ENCODE measurements at places on chromosomes 2 and 18. TPM values are rescaled to one million over a fixed set of nuclear protein-coding genes. Genes with fewer than 3 reads are reported as not detected.

The PPP1R1C gene
- 1.6 TPM for polyA plus RNA-seq

GRCh38 chr2:121333834-121334558 lies 49.0 kb upstream of the TFCP2L1 start:
- H3K27ac ChIP-seq = no peak overlapping the region
- no peaks in the 10 kb centered on the region for H3K4me1 ChIP-seq
- no peaks in the 10 kb centered on the region for H3K27me3 ChIP-seq
- no peak overlapping the region for H3K4me3 ChIP-seq
- DNase-seq = peak; percentile 23
- H3K36me3 ChIP-seq = peaks cover 3% of the 10 kb centered on the region

- DNase-seq = no peak
- no peaks in the 10 kb centered on the region for H3K36me3 ChIP-seq
- H3K4me1 ChIP-seq = no peaks in the 10 kb centered on the region
- no peak overlapping the region for H3K27ac ChIP-seq
- H3K27me3 ChIP-seq = no peaks in the 10 kb centered on the region
- no peak overlapping the region for H3K4me3 ChIP-seq
These were observed 116.9 kb upstream of the FANCL start for GRCh38 chr2:58358026-58358425.

DNA sequence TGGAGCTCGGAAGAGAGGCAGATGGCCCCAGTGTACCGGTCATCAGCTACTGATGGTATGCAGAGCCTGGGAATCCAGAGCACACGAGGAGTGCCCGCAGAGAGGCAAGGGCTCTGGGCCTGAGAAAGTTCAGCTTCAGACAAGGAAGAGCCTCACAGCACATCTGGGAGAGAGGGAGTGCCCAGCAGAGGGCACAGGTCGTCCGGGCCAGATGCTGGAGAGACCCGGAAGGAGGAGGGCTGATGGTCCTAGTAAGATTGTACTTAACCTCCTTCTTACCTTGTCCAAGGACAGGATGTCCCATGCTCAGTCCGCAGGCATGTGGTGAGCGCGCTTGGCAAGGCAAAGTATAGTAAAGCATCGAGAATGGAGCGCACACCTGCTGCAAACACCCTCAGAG lies 24.4 kb upstream of the CHMP1B start:
- H3K4me1 ChIP-seq = no peaks in the 10 kb centered on the region
- H3K27me3 ChIP-seq = no peaks in the 10 kb centered on the region
- no peak for DNase-seq
- no peak overlapping the region for H3K4me3 ChIP-seq
- H3K36me3 ChIP-seq = no peaks in the 10 kb centered on the region
- H3K27ac ChIP-seq = no peak overlapping the region

DNA sequence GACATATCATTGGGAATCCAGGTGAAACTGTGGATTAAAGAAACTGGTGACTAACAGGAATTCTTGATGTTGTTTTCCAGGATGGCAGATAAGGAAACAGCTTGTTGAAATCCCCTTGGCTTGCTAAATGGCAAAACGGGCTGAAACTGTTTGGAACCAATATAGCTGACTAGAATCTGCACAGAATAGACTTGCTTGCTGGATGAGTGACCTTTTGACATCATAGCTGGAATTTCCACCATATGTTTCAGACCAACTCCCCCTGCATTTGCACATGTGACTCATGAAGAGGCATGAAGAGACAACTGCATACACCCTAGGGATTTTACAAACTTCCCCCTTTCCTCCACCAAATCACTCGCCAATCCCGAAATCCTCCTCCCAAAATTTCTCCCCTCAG lies 87.7 kb upstream of the LYPD1 start:
- H3K27me3 ChIP-seq = no peaks in the 10 kb centered on the region
- H3K27ac ChIP-seq = no peak overlapping the region
- H3K4me1 ChIP-seq = no peaks in the 10 kb centered on the region
- DNase-seq = no peak

DNA sequence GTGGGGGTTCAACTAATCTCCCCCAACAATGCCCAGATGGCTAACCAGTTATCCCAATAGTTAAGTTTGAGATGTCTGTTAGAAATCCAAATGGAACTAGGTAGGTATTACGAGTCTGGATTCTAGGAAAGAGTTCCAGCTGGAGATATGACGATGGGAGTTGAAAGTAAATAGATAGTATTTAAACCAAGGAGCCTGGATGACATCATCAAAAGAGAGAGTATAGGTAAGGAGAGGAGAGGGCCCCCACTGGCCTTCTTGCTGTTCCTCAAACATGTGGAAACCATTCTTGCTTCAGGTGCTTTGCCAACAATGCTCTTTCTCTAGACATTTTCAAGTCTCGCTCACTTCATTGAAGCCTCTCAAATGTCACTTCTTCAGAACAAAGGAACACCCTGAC lies 26.0 kb upstream of the PAIP2B start:
- no peaks in the 10 kb centered on the region for H3K4me1 ChIP-seq
- DNase-seq = no peak
- H3K4me3 ChIP-seq = no peak overlapping the region
- H3K27ac ChIP-seq = no peak overlapping the region

DNA sequence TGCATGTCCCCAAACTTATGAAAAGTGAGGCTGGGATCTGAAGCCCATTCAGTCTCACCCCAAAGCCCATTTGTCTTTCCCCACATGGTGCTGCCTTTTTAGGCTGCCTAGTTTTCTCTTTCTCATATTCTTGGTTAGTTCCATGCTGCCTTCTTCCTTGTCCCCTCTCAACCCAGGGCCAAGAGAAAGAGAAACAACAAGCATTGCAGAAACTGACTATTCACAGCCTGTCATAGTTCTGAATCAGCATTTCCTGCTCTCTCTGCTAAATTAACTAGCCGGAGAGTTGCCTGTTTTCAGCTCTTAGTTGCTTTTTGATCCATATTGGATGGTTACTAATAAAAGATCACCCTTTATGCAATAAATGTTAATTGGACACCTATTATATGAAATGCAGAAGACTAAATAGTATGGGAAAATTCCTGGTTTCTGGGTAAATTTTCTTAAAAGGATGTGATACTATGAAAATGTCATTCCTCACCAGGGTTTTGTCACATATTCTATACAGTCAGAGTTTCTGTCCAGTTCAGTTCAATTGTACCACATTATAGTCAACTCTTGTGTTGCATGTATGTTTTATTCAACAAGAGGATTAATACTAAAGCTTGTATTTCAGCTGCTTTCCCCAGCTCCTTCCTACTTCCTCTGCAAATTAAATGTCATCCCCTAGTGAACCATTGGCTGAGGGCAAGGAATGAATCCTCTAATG lies 246.5 kb downstream of the GALR1 start:
- H3K4me1 ChIP-seq = no peaks in the 10 kb centered on the region
- H3K27ac ChIP-seq = no peak overlapping the region
- DNase-seq = no peak
- H3K27me3 ChIP-seq = no peaks in the 10 kb centered on the region
- H3K36me3 ChIP-seq = no peaks in the 10 kb centered on the region
- H3K4me3 ChIP-seq = no peak overlapping the region

DNA sequence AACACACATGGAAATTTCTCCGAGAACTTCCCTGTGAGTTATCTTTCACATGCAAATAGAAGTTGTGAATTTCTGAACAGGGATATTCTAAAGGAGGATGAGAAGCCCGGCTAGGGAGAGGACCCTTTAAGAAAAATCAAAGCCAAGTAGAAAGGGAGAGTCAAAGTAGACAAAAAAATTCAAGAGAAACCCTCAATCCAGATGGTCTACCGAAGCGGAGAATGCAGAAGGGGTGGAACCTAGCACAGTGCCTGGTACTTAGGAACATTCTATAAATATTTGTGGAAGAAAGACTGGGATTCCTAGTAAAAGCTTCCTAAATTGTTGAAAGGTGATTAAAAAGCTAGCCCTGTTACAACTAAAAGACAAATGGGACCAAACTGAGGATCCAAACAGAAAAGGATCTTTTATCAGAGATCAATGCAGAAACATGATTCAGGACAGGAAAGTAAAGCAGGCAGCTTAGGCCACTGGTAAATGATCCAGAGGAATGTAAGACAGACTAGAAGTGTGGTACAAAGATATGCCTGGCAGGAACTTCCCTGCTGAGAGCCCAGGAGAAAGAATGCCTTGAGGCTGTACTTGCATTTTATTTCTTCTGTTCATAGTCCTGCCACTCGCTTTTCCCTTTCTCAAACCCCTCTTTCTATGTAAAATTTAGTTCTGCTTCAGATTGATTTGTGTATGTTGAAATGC lies 19.5 kb upstream of the GLS start:
- H3K27ac ChIP-seq = no peak overlapping the region
- peaks cover 29% of the 10 kb centered on the region for H3K4me1 ChIP-seq
- no peak for DNase-seq
- no peak overlapping the region for H3K4me3 ChIP-seq
- H3K36me3 ChIP-seq = no peaks in the 10 kb centered on the region

DNA sequence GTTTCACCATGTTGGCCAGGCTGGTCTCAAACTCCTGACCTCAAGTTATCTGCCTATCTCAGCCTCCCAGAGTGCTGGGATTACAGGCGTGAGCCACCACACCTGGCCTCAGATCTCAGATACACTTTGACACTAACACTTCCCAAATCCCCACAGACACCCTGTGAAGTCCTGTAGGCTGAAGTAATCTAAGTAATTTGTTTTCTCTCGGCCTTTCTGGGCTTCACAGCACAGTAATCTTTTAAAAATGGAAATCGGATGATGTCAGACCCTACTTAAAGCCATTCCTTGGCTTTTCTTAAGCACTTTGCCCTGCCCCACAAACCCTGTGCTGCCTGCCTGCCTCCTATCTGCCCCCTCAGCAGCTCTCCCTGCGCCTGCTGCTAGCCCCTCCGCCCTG lies 16.2 kb downstream of the ATIC start:
- H3K27ac ChIP-seq = no peak overlapping the region
- peaks cover 88% of the 10 kb centered on the region for H3K36me3 ChIP-seq
- H3K27me3 ChIP-seq = no peaks in the 10 kb centered on the region
- no peak for DNase-seq

GRCh38 chr2:18837240-18837639 lies 247.9 kb upstream of the NT5C1B start:
- H3K36me3 ChIP-seq = no peaks in the 10 kb centered on the region
- no peak overlapping the region for H3K4me3 ChIP-seq
- H3K27ac ChIP-seq = no peak overlapping the region
- H3K4me1 ChIP-seq = no peaks in the 10 kb centered on the region

DNA sequence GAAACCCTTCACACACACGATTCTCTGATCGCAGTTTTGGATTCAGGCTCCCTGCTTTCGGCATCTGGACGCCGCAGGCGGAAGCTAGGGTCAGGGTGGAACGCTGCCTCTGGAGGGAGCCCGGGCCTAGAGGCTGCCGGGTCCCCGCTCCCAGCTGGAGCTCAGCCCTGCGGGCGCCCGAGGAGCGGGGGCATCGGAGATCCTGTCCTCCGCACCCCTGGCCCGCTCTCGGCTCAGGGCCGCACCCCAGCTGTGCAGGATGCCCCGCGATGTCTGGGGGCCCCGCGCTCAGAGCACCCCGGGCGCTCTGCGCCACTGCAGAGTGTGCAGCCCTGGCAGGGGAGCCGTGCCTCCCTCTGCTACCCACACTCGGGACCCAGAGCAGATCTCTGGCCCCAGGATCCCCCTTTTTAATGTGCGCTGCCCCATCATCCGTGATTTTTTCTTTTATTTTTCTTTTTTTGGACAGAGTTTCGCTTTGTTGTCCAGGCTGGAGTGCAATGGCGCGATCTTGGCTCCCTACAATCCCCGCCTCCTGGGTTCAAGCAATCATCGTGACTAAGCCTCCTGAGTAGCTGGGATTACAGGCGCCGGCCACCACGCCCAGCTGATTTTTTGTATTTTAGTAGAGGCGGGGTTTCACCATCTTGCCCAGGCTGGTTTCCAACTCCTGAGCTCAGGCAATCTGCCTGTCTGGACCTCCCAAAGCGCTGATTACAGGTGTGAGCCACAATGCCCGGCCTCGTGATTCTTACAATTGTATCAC lies 54.8 kb upstream of the TUBA3E start:
- H3K36me3 ChIP-seq = no peaks in the 10 kb centered on the region
- peak overlapping the region; percentile 19 for H3K4me3 ChIP-seq
- no peak overlapping the region for H3K27ac ChIP-seq
- DNase-seq = no peak

All from stomach (tissue), 19 donors.